Fibroblast of villous mesenchyme (primary cell): ENCODE measurements at places on chromosomes 7 and 10. TPM values are rescaled to one million over a fixed set of nuclear protein-coding genes. Genes with fewer than 3 reads are reported as not detected.

- DNase-seq: no peak
Observed at GRCh38 chr7:68691261-68692216, 906.7 kb upstream of the AUTS2 start.

- DNase-seq: peak; percentile 18
Observed at GRCh38 chr10:58179238-58179637, 88.5 kb downstream of the IPMK start.

DNA sequence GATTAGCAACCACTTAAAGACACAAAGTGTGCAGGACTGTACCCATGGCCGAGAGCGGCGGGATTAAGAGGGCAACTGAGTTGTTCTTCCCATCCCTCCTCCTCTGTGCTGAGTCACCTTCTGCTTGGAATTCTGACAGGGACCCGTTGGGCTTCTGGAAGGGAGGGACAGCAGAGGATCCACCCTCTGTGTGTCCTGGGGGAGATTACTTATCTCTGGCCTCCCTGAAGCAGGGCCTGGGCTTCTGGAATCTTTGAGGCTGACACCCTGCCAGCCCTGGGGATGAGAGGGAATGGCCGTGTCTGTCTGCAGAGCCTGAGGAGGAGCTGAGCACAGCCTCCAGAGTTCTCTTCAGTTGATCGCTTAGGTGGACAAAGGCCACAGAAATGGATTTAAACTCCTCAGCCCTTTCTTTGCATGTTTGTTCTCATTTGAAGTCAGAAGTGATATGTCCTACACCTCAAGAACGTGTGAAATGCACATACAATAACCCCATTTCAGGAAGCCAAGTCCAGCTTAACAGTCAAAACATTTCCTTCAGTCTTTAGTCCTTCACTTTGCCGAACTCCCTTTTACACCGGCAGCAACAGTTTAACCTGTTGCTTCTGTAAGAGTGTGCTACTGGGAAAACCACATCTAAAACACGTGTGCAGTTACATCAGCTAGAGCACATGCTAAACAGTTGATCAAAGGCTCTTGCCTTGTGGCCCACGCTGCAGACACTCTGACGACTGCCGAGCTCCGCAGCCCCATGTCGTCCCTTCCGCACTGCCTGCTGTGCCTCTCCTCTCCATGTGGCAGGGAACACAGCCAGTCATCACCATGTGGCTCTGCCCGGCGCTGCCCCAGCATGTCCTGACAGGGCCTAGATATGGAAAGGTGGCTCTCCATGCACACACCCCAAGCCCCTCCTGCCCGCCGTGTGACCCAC is 55.7 kb downstream of the IKZF1 start:
- peak; percentile 1 for DNase-seq

DNA sequence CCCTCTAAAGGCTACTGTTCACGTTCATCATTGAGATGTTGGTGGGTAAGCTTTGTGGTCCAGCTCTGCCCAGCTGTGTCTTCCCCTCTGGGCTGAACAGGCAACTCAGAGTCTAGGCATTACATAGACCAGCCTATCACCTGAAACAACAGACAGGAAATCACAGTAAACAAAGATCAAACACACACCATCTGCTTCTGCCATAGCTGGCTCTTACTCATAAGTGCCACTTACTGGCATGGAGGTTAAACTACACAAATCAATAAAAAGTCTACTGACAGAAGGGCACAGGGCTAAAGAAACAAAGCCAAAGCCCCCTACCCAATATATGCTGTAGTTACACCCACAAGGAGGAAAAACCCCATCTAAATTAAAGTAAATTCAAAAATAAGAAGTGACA is 35.0 kb downstream of the SEPTIN14 start:
- DNase-seq: no peak

DNA sequence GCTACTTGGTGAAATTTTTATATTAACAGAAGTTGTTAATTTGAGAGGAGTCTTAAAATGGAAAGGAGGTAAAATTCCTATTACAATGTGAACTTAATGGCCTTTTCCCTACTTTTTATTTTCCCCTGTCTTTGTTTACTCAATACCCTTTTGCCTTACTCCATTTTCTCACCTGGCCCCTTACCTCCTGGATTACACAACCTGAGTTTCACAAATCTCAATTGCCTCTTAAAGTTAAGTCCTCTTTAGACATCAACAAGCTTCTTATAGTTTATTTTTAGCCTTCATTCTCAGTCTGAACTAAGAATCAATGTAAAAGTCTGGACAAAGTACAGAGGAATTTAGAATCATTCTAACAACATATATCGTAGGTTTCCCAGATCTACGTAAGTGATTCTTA is 247.0 kb downstream of the PCDH15 start:
- DNase-seq: no peak

GRCh38 chr7:11206177-11206899 is 232.7 kb downstream of the PHF14 start:
- DNase-seq: peak; percentile 17

GRCh38 chr7:4026941-4027486 is 655.1 kb upstream of the FOXK1 start:
- no peak for DNase-seq

- no peak for DNase-seq
Observed at GRCh38 chr7:38244516-38244915, 28.9 kb downstream of the TARP start.

DNA sequence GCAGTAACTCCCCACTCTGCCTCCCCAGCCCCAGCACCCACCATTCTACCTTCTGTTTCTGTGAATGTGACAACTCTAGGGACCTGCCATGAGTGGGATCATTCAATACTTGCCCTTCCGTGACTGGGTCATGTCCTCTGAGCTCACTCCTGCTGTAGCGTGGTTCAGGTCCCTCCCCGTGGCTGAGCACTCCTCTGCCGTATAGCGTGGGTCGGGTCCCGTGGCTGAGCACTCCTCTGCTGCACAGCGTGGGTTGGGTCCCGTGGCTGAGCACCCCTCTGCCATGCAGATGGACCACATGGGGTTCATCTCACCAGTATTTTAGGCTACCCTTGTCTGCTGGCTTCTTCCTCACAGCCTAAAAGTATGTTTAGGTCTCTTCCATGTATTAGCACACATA is 43.0 kb downstream of the INSIG1 start:
- DNase-seq: no peak

GRCh38 chr10:70492786-70493659 is 14.5 kb downstream of the PALD1 start:
- DNase-seq: no peak

DNA sequence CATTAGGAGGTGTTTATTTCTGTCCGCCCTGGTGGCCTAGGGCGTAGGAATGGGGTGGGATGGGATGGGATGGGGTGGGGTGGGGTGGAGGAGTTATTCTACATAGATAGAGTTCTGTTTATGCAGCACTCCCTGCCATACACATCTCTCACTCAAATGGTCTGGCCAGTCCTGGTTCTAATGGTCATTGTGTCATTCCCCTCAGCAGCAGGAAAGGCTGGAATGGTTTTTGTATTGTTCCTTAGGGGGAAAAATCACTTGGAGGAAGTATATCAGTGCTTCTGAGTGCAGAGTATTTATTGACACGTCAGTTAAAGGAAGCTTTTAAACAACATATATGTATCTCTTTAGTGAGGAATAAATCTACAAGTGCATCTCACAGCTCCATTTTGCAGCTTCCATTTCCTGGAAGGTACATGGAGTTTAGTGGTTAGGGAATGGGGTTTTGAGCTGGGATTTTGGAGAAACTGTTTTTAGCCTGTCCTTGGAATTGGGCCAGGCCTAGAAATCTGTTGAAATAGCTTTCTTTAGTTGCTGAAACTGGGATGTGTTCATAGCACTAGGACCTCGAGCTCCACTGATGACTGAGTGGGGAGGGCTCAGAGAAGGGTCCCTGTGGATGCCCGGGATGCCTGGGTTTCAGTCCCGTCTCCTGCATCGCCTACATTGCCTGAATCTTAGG is 8.3 kb downstream of the TSPAN14 start:
- DNase-seq: peak; percentile 72

DNA sequence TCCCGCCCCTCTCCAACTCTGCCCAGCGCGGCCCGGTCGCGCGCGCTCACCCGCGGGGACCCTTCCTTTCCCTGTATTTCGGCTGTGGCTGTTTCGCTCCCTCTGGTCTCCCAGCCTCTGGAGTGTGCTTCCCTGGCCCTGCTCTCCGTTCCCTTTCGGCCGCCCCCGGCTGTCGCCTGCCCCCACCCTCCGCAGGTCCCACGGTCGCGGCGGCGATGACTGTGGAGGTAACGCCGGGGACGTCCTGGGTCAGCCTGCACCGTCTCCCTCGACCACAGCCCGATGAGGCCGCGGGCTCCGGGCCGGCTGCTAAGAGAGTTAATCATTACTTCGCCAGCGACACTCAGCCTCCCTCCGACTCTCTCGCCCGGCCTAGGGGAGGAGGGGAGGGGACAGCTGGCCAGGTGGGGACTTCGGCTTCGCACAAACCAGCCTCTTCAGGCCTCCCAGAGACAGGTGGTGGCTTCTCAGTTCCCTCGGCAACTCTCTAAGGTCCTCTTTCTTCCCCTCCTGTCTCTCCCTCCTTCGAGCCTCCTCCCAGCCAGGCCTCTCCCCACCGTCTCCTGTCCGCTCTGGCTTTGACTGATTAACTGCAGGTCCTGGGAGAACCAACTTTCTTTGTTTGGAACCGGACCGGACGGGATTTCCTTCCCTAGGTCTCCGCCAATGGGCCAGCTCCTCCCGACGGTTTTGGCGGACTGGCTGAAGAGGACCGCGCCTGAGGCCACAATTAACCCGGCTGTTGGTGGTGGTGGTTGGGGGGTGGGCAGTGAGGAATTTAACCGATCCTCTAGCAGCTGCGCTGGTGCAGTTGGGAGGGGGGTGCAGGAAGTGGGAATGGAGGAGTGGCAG is 5.6 kb upstream of the PAX2 start:
- no peak for DNase-seq

- DNase-seq: peak; percentile 69
Observed at GRCh38 chr7:2823130-2823529, 21.0 kb downstream of the GNA12 start.

DNA sequence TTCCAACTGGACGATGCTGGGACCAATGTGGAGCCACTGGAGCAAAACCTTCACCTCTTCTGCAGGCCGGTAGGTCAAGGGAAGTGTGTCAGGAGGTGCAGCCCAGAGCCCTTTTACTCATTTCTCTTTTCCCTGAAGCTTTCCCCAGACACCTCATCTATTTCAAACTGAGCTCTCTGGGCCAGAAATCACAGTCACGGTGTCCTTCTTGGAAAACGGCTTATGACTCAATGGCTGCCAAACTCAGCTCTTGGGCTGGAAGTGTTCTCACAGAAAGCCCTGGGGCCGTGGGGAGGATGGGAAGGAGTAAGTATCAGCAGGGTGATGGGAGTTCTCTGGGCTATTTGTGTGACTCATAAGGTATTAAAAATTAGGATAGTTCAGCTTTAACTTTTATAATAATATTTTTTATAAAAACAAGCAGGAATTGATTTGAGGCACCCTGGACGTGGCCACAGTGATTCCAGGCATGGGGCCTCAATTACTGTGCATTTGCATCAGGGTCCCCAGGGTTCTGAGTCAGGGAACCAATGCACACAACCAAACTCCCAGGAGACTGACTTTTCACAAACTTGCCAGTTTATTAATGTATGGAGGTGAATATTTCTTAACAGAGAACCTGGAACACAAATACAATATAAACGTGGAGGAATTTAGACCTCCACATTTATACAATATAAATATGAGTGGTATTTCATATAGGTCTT is 187.4 kb upstream of the TMEM72 start:
- DNase-seq: peak; percentile 57

- DNase-seq: no peak
Observed at GRCh38 chr10:91091780-91092179, 128.7 kb upstream of the PCGF5 start.

DNA sequence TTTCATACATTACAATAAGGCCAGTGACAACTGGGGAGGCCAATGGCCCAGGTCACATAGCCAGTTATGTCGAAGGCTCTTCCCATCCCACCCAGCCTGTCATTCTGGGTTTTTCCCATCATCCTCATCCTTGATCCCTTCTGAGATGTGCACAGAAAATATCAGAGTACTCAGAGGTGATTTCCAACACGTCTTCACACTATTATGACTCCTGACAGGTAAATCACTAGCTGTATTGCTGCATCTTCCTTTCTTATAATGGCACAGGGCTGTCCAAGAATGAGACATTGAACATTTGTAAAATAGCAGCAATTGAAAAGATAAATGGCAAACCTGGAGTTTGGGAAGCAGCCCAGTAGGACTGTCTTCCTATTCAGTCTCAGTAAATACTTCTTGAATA is 159.9 kb downstream of the PLXNA4 start:
- DNase-seq: no peak

DNA sequence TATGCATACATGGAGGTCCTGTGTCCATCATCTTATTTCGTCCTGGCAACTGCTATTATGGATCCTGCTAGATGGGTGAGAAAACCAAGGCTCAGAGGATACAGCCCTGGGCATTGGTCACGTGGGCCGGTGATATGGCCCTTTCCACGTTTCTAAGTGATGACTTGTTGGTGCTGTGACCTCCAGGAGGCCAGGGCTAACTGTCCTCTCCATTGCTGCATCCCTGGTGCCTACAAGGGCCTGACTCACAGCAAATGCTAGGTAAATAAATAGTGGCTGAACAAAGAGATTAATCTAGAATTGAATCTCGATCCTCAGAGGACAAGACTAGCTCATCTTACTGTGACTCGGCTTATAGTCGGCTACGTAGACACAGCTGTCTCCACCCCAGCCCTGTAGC is 78.6 kb downstream of the FAM53B start:
- DNase-seq: no peak

GRCh38 chr7:41470081-41470480 is 232.8 kb downstream of the INHBA start:
- DNase-seq: no peak

DNA sequence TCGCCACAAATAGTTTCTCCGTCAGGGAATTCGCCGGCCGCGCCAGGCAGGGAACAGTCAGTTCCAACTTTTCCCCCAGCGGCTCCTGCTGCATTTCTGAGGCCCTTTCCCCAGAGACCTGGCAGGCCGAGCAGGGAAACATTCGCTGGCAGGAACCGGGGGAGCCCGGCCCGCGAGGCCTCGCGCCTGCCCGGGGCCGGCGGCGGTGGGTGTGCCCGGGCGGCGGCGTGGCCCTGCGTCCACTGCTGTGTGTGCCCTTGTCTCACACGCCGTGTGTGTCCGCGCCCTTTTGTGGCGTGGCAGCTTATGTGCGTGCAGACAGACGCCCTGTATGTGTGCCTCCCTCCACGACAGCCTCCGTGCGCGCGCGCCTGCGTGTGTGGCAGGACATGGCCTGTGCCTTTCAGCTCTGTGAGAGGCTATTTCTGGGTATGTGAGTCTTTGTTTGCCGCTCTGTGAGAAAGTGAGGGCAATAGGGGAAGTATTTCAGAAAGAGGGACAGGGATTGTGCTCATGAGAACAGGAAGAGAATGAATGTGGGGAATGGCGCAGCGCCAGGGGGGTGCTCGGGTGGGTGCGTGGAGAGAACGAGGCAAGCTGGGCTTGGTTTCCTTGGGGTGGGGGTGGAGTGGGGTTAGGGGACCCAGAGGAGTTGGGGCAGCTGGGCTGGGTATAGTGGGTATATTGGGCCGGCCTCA is 689 bp upstream of the SMARCD3 start:
- peak; percentile 62 for DNase-seq

Gene HOXA1
- total RNA-seq: 0.32 and 0.43 TPM in 2 replicates

Gene LRRC4
- under 0.01 TPM in 1 of 2 replicates, not detected in the other for total RNA-seq

Gene ZPBP
- total RNA-seq: not detected in 2 replicates

Gene OR6V1
- not detected in 2 replicates for total RNA-seq

Gene CTAGE15
- under 0.01 TPM in 1 of 2 replicates, not detected in the other for total RNA-seq

Gene MYPN
- total RNA-seq: 4.5 and 18.6 TPM in 2 replicates

Gene EMX2
- 4.5 and 10.8 TPM in 2 replicates for total RNA-seq

Gene SYT15
- under 0.01 and 0.64 TPM in 2 replicates for total RNA-seq

Gene TACC2
- total RNA-seq: 5.6 and 9.3 TPM in 2 replicates
